Glutamatergic neuron (in vitro differentiated cells): ENCODE measurements at places on chromosomes 1 and 21. TPM values are rescaled to one million over a fixed set of nuclear protein-coding genes. Genes with fewer than 3 reads are reported as not detected.

GRCh38 chr1:38026592-38027200, 14.2 kb downstream of the UTP11 start:
- DNase-seq: peak; percentile 83

DNA sequence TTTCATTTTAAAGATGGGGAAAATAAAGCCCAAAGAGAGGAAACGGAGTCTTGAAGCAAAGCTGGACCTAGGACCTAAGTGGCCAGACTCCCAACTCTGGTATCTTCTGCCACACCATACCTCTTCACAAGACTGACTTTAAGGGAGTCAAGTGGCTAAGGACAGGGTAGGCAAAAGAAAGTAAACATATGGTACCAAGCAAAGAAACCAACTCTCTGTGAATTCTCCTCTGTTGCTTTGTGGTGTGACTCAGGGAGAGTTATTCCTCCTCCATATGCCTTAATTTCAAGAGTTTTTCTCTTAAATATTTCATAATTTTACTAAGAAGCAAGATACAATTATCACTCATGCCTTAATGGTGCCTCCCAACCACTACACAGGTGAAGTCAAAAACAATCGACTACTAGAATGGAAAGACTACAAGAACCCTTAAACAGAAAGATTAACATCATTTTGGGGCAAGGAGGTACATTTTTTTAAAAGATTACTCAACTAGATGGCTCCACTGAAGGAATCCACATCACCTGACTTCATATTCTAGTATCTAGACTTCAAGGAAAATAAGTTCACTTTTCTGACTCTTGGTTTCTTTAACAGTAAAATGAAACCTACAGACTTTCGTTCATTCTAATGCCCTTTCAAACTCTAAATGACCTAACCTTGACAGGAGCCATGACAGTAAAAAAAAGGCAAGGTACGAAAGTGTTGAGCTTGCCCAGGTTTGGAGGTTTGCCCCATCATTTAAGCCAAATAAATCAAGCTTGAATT, 44.2 kb downstream of the LUZP1 start:
- no peak for DNase-seq

DNA sequence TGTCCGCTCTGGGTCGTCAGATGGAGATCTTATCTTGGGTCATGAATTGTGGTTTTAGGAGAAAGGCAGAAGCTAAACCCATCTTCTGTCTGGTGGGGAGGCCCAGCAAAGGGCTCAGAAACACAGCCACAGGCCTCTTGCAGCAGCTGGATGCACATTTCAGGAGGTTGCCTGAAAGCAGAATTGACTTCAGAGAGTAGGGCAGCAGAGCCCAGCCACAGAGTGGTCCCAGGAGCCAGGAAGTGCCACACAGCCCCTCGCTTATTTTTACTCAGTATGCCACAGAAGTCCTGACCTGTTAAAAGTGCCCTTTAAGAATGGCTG, 8.3 kb upstream of the RIPK4 start:
- DNase-seq: no peak

- DNase-seq: no peak
Measured at GRCh38 chr1:91806769-91807700, 78.9 kb downstream of the TGFBR3 start.

DNA sequence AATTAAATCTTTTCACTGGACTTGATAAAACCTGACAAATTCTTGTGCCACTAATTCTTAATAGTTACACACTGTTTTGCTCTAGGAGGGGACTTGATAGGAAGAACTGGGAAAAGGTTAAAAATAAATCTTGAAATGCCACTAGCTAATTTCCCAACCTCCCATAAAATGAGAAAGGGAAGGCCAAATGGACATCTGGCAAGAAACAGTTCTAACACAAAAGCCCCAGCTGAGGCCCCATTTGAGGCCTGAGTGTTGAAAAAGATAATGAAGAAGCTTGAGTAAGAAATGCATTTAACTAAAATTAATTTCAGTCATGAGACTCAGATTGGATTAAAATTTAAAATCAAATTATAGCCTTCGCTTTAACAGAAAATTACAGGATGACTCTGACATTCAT, 11.2 kb upstream of the RAP1GAP start:
- DNase-seq: no peak

DNA sequence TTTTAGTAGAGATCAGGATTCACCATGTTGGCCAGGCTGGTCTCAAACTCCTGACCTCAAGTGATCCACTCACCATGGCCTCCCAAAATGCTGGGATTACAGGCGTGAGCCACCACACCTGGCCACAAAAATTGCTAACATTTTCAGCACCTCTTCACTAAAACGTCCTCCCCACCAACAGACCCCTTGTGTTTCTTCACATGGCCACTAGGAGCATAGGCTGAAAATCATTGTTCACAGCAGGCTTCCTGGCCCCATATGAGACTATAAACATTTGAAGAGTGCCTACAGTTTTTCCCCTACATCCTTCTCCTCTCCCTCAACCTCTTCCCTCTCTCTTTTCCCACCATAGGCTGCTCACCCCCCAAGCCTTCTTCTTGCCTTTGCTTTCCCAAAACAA, 28.0 kb upstream of the SFPQ start:
- no peak for DNase-seq

DNA sequence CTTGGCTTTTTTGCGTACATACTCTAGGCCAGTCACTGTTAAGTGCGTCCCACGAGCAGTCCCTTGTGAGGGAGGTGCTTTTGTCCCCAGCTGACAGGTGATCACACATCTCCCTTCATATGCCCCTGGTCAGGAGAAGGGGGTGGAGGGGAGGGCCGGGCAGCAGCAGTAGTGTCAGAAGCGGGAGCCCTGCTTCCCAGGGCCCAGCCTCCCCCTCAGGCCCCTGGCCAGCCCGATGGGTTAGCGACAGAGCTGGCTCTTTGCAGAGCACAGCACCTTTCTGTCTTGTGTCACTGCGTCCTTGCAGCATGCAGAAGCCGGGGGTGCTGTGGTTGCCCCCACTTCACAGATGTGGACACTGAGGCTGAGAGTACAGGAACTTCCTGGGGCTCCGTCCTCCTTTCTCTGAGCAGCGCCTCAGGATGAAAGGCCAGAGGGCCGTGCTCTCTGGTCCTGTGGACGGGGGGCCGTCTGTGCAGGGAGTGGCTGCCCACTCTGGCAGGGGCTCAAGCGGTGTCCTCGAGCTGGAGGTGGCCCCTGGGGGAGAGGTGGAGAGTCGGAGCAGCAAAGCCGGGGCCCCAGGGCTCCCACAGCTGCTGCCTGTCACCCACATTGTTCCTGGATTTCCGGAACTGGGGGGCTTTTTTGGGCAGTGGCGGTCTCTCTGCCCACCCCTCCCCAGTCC, 5.9 kb downstream of the TMEM201 start:
- DNase-seq: no peak

DNA sequence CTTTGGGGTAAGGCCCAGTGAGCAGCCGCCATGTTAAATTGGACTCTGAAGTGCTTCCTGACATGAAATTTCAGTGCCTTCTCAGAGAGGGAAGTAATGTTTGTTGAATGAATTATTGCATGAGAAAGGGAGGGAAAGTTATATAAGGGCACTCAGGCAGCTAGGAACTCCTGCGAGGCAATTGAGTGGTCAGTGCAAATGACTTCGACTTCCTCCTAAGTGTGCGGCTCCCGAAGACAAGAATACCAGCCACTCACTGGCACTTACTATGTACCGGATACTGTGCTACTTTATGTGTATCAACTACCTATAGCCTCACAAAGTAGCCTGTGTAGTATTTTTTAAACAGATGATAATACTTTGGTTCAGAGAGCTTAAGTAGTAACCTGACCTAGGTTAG, 52.5 kb downstream of the CNN3 start:
- DNase-seq: no peak

DNA sequence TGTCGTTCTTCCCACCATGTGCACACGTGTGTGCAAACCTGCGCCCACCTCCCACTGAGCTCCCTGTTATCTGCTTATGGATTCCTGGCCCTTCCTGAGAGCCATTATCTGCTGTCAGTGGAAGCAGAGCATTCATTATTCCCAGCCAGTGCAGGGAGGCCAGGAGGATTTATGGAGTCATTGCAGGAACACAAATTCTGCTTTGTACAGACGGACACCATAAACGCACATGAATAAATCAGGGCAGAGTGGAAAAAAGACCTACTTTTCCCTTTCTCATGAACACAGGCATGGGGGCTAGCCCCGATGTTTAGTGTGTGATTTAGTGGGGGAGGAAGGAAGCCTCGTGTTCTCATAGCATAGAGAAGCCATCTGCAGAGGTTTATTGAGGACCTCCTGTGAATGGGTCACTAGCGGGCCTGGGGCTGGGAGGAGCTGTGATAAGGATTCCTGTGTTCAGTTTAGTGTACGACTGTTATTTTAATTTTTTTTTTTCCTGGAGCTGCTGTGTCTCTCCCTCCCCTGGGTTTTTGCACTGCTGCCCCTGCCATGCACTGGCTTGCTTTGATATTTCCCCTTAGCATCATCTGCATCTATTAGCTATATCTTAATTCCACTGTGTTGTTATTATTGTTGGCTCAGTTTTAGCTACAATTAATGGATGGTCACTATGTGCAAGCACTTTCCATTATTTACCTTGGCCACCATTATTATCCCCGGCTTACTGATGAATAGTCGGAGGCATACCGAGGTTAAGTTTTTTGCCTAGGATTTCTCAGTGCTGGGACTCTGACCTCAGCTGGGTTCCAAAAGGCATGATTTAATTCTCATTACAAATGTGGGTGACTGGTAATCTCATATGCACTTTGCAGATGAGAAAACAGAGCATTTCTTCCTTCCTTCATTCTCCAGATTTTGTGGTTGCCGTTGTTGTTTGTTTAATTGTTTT, 33.0 kb downstream of the HUNK start:
- no peak for DNase-seq

DNA sequence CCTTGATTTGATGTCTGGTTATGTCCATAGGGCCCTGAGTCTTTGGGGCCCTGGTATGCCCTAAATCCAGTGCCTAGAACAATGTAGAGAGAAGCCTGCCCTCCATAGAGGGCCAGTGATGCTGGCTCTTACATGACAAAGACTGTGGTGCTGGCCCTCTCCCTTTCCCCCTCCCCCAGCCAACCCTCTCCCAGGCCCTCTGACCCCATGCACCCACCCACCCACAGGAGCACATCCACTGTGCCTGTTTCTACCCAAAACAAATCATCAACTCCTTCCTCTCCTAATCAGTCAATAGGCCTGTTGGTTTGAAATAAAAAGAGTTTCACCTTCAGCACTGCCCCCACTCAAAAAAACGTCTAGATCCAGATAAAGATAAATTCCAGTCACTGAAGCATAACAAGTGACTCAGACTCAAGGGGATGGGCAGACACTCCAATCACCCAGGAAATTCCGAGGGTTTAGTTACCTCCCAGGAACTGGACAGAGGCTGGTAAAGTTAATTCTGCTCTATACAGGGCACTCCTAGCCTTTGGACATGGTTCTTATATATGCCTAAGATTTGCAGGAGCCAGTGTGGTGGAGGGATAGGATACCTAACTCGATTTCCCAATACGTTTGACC, 144.8 kb upstream of the VANGL1 start:
- DNase-seq: no peak

DNA sequence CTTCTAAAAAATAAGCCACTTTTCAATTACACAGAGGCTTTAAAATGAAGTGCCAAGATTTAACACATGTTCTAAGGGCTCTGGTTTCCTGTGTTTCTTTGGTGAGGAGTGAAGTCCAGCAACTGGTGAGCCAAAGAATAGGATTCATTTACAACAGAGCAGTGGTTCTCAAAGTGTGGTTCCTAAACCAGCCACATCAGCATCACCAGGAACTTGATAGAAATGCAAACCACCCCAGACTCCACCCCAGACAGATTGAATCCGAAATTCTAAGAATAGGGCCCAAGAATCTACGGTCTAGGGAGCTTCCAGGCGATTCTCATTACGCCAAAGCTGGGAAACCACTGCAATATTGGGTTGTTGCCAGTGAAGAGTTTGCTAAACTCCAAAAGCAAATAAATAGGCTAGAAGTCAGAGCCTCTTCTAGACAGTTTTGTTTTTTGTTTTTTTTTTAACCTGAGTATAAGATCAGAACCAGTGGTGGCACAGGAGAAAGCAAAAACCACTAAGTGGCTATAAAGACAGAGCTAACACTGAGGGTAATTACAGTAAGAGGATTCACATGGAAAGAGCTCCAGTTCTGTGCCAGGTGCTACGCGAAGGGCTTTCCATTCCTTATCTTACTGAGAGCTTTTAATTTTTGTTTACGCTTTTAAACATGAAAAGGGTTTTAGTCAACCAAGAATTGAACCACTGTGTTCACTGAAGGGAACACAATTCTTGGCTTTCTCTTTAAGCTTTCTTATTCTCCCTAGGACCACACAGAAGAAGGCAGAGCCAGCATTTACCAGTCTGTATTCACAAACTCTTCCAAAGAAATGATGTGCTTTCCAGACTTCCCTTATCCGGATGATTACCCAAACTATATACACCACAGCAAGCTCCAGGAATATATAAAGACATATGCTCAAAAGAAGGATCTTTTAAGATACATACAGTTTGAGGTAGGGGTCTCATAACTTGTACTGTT, 42.4 kb upstream of the FMO2 start:
- no peak for DNase-seq

DNA sequence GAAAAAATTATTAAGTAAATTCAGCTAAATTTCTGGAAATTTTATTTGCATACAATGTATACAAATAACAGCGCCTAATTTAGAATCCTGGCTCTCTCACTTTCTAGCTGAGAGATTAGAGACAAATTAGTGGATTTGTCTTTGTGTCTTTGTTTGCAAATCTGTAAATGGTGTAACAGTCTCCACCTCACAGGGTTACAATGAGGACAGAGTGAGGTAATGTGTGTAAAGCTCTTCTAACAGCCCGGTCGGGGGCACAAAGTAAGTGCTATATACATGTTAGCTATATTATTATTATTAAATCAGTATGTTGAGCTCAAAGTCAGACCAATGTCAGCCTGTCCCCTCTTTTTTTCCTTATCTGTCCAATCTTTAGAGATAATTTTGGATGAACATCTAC, 5.0 kb upstream of the ADAMTSL4 start:
- no peak for DNase-seq

GRCh38 chr1:98792123-98792522, 130.6 kb downstream of the SNX7 start:
- DNase-seq: no peak

- DNase-seq: peak; percentile 76
Measured at GRCh38 chr1:225911191-225912130, 12.6 kb downstream of the PYCR2 start.

DNA sequence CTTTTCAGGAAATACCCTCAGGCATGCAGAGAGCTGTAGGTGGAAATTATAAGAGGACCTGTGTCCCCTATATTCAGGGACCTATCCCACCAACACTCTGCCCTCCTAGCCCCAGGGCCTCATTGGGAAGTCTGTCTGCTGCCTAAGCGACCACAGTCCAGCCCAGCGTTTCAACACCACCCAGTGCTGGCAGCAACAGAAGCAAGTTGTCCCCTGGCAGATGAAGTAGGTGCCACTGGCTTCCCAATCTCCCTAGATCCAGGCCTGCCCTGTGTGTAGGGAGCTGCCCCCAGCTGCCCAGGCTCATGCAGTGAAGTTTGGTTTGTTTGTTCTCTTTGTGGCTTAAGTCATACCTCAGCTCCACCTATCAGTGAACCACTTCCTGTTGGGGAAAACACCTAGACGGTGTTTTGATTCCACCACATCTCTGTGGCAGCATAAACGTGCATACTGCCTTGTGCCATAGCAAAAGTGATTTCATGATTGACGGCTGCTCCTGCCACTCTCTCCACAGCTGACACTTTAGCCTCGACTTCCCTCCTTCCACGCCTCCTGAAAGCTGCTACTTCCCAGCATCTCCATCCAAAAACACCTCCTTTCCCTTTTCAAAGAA, 8.1 kb upstream of the LEFTY1 start:
- DNase-seq: no peak

Gene OXCT2
- total RNA-seq: 0.37 TPM

Gene SPATA17
- total RNA-seq: 0.78 TPM

Gene TNFRSF4
- total RNA-seq: 0.29 TPM

Gene FAM163A
- total RNA-seq: not detected

Gene LAMC1
- 51.8 TPM for total RNA-seq

Gene LRRC8B
- 17.7 TPM for total RNA-seq

Gene VAV3
- 25.8 TPM for total RNA-seq
